Hepatocyte (in vitro differentiated cells): ENCODE measurements at places on chromosomes 2 and 18. TPM values are rescaled to one million over a fixed set of nuclear protein-coding genes. Genes with fewer than 3 reads are reported as not detected.
A peak's percentile ranks its signal among the peaks of the same experiment; 100 is the strongest.

Gene LHCGR
- not detected in 2 replicates for total RNA-seq

Gene IDH1
- 404 and 411 TPM in 2 replicates for total RNA-seq

Gene FAHD2B
- 9.3 and 15.2 TPM in 2 replicates for total RNA-seq

GRCh38 chr2:133871545-133872209 lies 303.4 kb upstream of the NCKAP5 start:
- no peaks in the 10 kb centered on the region for H3K36me3 ChIP-seq
- no peak for DNase-seq
- H3K4me3 ChIP-seq: no peak overlapping the region
- H3K4me1 ChIP-seq: no peaks in the 10 kb centered on the region
- H3K27ac ChIP-seq: no peak overlapping the region

DNA sequence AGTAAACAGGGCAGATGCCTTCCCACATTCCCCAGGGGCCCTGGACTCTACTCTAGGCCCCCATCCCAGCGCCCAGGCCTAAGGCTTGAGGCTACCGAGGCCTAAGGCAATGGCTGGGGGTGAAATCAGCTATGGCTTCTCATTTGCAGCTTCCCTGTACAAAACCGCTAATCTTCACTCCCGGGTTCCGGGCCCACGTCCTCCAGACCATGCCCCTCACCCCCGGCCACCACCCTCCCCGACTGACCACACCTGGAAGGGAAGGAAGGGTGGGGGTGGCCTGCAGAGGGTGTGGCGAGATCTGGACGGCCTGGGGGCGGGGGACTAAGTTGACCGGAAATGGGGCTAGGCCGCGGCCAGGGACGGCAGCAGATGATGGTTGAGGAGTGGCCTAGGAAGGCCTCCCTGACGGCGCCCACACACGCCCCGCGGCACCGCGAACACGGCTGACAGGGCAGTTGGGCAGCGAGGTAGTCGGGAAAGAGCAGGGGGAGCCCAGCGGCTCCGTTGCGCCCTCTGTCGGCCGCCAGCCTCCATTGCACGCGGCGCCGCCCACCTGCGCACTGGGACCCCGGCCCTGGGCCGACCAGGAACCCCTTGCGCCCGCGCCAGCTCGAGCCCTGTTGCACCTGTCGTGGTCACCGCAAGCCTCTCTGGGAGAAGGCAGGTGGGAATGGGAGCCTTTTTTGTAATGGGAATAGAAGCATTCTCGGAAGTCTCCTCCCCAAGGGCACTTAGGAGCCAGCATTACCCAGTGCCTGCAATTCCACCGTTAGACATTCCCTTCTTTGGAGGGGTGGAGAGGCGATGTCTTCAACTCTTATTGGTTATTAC lies 117.1 kb upstream of the STPG4 start:
- H3K4me3 ChIP-seq: no peak overlapping the region
- peak; percentile 59 for DNase-seq
- H3K27me3 ChIP-seq: no peaks in the 10 kb centered on the region

GRCh38 chr2:69177785-69178636 lies 165.0 kb downstream of the ANTXR1 start:
- peak overlapping the region; percentile 92 for H3K27ac ChIP-seq
- H3K27me3 ChIP-seq: no peaks in the 10 kb centered on the region
- H3K4me1 ChIP-seq: peaks cover 12% of the 10 kb centered on the region
- DNase-seq: peak; percentile 91
- H3K36me3 ChIP-seq: no peaks in the 10 kb centered on the region
- no peak overlapping the region for H3K4me3 ChIP-seq

GRCh38 chr2:218885981-218886947 lies 5.6 kb downstream of the WNT10A start:
- H3K4me3 ChIP-seq: no peak overlapping the region
- peaks cover 10% of the 10 kb centered on the region for H3K4me1 ChIP-seq
- H3K27me3 ChIP-seq: peaks cover 45% of the 10 kb centered on the region
- DNase-seq: no peak
- no peaks in the 10 kb centered on the region for H3K36me3 ChIP-seq
- H3K27ac ChIP-seq: no peak overlapping the region

DNA sequence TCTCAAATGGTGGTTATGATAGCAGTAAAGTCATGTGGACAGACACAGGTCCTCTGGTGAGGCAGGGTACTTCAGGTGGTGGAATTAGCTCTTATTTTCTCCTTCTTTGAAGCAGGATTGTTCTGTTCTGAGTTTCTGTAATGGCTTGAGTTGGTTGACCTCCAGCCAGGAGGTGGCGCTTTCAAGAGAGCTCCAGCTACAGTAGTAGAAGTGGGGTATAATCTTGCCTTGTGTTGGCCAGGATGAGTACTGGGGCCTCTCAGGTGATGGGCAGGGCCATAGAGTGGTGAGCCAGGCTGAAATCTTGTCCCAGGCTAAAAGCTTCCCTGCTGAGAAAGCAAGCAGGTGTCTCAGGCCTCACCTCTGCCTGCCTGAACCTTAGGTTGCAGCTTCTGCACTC lies 52.5 kb upstream of the CSRNP3 start:
- H3K27ac ChIP-seq: no peak overlapping the region
- no peak overlapping the region for H3K4me3 ChIP-seq

GRCh38 chr2:73963385-73964120 lies 21.2 kb upstream of the TET3 start:
- no peak for DNase-seq
- no peak overlapping the region for H3K4me3 ChIP-seq
- H3K36me3 ChIP-seq: no peaks in the 10 kb centered on the region
- peak overlapping the region; percentile 4 for H3K27ac ChIP-seq
- no peaks in the 10 kb centered on the region for H3K27me3 ChIP-seq

- H3K4me3 ChIP-seq: no peak overlapping the region
- H3K4me1 ChIP-seq: no peaks in the 10 kb centered on the region
- H3K36me3 ChIP-seq: no peaks in the 10 kb centered on the region
- DNase-seq: no peak
- H3K27ac ChIP-seq: no peak overlapping the region
These were observed 4.2 kb upstream of the USP14 start for GRCh38 chr18:154151-154550.

DNA sequence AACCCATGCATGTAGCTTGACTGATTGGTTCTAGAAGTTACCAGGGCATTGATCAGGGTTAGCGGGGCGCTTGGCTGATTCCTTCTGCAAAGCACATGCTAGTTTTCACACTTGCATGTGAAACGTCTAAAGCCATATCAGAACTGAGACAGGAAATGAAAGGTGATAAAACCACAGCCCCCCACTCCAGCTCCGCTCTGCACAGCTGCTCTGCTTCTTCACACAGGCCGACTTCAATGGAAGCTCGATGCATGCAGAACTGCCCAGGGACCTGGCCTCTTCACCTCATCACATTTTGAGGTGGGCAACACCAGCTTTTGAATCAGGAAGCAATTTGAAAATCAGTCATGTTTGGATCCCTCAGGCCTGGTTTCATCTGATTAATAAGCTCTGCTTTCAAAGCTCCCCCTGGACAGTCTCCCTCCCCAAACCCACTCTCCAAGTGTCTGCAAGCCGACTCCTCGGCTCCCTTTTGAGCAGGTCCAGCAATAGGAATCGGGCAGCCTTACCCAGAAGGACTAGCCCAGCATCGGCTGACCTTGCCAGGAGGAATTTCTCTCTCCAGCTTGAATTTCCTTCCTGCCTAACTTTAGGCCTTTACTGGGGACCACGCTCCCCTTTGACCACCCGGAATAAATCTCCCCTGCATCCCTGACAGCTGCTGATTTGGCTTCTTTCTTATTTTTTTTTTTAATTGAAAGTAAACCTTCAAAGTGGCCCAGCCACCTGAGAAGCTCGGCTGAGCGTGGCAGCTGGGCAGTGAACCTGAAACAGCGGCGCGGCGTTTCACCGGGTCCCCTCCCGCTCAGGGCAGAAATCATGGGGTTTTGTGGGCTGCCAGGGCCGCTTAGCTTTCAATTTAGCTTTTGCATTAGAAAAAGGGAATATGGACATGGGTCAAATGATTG lies 31.7 kb downstream of the HRH4 start:
- H3K27ac ChIP-seq: no peak overlapping the region
- DNase-seq: no peak
- H3K36me3 ChIP-seq: no peaks in the 10 kb centered on the region
- H3K4me1 ChIP-seq: no peaks in the 10 kb centered on the region
